ENCODE measurements at places on chromosomes 5 and 9. TPM values are rescaled to one million over a fixed set of nuclear protein-coding genes. Genes with fewer than 3 reads are reported as not detected.

Gene OR2K2
- not detected for total RNA-seq

Gene WHRN
- total RNA-seq, result 0.56 TPM

Gene ENG
- 125 TPM for total RNA-seq

Gene BICD2
- 35.9 TPM for total RNA-seq

DNA sequence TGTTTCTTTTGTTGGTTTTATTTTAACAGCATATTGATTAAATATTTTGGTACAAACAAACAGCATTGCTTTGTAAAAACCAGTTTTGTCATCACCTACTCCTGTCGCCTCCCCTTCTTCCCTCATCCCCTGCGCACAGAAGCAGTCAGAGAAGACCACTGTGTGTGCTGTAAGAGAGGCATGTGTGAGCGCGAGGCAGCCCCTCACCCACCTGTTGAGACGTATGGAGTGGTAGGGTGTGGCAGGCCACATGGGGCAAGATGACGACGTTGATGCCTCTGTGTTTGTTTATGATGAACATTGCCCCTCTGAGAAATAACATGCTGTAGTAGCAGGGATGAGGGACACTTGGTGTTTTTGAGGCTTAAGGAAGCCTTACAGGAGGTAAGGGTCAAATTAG lies 71.3 kb downstream of the GPR21 start:
- DNase-seq, result no peak

DNA sequence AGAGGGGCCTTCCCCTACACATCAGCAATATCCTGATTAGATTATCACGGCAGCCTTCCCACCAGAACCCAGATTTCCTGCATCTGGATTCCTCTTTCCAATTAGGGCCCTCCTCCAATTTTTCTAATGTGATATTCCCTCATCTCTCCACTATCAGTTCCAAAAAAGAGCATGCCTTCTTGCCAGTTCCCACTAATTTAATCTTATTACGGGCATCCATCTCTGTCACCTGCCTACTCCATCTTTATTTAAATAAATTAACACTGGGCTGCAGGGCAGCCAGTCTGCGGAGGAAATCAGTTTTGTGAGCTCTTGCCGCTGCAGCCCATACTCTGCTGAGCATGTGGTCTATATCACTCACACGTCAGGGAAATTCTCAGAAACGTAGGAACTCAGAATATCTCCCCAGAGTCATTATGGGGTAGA lies 16.6 kb upstream of the FBP2 start:
- DNase-seq, result no peak

GRCh38 chr9:81499021-81499454 lies 190.3 kb downstream of the TLE1 start:
- peak; percentile 15 for DNase-seq

GRCh38 chr5:31197183-31197582 lies 3.7 kb downstream of the CDH6 start:
- DNase-seq, result no peak

GRCh38 chr9:136847826-136848392 lies 1.3 kb upstream of the PHPT1 start:
- peak; percentile 97 for DNase-seq

DNA sequence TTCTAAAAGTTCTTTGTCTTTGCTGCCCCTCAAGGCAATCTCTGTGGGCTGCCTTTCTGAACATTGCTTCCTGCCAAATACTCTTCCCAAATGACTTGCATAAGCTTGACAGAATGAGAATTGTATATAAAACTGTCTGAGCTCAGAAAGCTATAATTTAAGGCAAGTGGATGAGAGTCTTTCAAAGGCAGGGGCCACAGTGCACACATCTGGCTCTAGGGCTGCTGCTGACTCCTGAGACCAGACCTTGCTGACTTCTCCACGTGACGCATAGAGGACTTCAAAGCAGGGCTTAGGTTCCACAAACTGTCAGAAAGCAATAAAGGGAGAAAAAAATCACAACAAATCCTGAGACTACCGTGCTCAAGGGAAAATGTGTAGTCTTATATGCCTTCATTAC lies 79.4 kb upstream of the DIRAS2 start:
- DNase-seq, result no peak

GRCh38 chr9:84970432-84970831 lies 300.9 kb downstream of the NTRK2 start:
- DNase-seq, result no peak

DNA sequence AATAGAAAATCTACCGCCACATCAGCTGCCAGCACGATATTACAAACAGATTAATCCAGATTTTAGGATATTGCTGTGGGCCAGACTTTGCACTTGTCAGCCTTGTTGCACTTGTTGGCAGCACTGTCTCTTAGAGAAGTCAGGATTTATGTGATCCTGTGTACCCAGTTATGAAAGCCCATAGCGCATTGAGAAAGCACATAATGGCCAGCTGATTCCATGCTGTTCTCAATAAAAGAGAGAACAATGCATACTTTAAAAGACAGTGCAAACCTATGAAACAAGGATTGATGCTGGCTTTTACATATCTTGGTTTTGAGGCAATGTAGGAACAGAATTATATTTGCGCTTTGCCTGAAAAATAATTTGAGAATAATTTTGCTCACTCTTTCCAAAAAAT lies 140.8 kb downstream of the CEP120 start:
- no peak for DNase-seq

- DNase-seq, result peak; percentile 48
These were observed 765 bp downstream of the MARCHF6 start for GRCh38 chr5:10354048-10354872.

DNA sequence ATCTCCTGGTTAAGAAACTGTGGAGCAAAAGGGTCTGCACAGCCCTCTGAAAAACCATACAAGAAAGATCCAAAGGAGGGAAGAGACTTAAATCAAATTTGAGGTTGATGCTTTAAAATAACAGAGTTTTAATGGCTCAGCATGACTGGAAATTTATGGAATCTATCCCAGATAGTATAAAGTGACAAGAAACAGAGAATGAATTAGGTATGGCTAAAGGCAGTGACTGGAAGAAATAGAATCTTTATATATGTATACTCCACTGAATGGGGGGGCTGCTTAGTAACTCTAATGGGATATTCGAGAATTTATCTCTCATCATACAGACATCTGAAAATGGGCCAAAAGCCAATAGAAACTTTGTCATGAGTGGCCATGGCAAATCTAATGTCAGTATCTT lies 17.6 kb upstream of the MOCS2 start:
- DNase-seq, result no peak

- DNase-seq, result no peak
These were observed 72.4 kb upstream of the CXCL14 start for GRCh38 chr5:135651156-135651555.

GRCh38 chr9:89608641-89609335 lies 4.0 kb downstream of the GADD45G start:
- no peak for DNase-seq

Data from heart left ventricle (tissue), 16 donors.